Type B pancreatic cell (in vitro differentiated cells): ENCODE measurements at places on chromosomes 1 and 21.

DNA sequence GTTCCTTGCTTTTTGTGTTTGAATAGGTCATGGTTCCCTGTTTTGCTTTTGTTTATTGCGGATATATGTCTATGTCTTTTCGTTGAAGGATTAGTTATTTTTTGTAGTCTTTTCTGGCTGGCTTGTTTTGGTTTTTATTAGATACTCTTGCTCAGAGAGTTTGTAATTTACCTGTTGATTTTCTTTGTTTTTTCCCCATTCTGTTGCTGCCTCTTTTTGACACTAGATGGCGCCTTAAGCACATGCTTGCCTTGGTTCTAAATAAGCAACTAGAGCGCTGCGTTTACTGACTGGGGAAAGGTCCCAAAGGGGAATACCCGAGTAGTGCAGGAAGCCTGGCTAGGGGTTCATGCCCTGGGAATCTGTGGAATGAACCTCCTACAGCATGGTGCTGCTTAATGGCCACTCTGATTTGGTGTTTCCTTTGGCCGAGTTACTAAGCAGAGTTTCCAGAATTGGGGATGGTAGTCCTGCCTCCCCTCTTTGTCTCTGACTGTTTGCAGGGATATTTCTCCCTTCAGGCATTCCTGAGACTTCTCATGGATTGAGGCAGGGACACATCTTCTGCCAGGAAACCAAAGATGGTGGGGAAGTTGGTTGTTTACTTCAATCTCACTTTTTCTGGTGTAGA is 143.2 kb downstream of the PTPRU start:
- peak; percentile 27 for DNase-seq

DNA sequence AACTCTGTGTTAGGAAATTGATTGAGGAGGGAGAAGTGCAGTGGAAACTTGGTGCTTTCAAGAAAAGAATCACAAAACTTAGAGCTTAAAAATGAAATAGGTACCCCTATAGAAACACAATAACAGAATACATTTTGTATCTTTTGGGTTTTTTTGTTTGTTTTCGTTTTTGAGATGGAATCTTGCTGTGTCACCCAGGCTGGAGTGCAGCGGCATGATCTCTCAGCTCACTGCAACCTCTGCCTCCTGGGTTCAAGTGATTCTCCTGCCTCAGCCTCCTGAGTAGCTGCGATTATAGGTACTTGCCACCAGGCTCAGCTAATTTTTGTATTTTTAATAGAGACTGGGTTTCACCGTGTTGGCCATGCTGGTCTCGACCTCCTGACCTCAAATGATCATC is 51.5 kb upstream of the RAVER2 start:
- DNase-seq = no peak

DNA sequence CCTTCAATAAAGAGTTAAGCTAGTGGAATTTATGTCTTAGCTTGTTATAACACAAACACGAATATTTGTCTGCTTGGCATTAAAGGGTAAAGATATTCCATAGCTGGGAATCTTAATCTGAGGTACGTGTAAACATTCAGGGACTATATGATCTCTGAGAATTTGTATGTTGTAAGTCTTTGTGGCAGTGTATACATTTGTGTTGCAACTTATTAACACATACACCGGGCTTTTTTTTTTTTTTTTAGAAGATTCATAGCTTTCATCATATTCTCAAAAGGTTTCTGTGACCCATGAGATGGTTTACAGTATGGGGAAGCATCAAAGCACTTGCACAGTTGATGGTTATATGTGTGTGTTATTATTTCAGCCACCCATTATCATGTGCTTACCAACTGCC is 3.0 kb downstream of the GGPS1 start:
- DNase-seq = no peak

DNA sequence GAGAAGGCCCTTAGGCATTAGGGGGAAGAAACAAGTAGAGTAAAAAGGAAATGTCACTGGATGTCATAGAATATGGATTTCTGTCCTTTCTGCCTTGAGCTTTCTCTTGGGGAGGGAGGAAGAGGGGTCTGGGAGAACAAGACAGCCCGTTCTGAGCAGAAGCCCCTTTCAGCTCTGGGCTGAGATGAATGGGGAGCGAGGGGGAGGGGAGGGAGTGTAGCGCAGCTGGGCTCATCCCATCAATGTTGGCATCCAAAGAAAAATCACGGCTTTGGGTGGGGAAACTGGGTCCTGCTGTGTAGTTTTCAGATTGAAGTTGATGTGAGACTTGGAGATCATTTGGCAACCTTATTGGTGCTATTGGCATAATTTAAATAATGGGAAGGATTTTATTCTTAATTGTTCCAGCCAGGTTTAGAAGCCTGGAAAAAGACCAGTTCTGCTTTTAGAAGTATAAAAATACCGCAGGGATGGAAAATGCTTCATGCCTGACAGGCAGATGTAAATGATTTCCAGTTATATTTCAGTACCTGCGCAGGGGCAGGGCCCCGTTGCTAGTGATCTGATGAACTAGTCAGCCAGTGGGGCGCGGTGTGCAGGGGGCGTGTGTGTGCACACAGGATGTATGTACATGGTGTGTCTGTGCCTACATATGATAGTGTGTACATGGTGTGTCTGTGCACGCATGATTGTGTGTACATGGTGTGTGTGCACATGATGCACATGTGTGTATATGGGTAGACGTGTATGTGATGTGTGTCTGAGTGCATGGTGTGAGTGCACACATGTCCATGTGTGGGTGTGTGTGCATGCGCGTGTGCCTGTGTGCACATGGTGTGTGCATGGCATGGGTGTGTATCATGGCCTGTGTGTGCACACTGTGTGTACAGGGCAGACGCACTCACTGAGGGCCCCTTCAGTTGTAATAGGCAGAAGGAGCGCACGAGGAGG is 36.0 kb downstream of the ABCG1 start:
- no peak for DNase-seq

DNA sequence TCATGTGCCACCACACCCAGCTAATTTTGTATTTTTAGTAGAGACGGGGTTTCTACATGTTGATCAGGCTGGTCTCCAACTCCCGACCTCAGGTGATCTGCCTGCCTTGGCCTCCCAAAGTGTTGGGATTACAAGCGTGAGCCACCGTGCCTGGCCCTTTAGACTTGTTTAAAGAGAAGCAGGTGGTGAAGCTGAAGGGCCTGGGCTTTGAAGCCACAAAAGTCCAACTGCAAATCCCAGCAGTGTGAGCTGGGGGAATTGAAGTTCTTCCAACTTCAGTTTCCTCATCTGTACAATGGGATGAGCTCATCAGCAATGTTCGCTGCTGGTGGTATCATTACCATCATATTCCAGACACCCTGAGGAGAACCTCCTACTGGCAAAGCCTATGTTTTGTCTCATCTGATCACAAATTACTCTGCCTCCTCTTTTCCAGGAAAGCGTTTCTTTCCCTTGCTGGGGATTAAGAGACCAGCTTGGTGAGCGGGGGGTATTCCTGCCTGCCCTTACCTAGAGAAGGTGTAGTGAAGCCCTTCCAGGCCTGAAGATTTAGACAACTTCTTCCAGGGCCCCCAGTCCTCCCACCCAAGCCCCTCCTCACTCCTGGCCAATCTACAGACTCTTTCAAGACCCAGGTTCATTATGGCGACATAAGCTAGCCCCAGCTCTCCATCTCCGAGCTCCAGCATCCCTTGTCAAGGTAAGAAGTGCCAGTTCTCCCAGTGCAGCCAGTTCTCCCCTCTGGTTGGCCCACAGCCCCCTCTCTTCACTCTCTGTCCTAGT is 2.4 kb upstream of the SHISA4 start:
- DNase-seq = no peak

DNA sequence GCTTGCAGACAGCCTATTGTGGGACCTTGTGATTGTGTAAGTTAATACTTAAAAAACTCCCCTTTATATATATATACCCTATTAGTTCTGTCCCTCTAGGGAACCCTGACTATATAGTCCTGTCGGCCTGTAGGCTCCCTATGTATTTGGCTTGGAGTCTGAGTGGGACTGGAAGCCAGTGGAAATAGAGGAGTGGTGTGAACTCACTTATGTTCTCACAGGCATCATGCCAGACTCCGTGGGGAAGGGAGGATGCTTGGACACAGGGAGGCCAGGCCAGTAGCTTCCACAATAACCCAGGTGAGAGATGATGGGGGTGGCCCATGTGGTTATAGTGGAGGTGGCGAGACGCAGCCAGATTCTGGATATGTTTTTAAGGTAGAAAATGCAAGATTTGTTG is 136.7 kb upstream of the SYT6 start:
- DNase-seq = no peak

DNA sequence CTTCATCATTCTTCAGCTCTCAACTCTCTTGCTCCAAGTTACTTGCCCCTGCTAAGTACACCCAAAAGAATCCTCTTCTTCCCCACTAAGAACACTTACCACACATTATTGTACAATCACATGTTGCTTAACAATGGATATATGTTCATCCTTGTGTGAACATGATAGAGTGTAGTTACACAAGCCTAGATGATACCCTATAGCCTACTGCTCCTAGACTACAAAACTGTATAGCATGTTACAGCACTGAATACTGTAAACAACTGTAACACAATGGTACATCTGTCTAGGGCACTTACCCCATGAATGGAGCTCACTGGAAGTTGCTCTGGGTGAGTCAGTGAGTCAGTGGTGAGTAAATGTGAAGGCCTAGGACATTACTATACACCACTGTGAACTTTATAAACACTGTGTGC is 77.4 kb downstream of the RERE start:
- no peak for DNase-seq

DNA sequence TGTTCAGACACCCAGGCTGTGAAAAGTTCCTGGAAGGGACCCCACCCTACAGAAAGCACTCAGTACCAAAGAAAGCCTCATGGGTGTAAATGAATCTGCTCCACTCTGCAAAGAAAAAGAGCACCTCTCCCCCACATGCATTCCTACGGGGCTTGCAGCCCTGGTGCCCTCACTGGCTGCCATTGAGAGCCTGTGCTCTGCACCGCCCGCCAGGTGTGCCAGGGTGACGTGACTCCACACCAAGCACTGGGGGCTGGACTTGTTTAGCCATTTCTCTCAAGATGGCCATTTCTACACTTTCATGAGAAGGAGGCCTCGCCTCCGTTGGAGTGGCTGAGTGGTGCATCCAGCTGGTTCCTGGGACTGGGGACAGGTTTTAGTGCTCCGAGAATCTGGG is 380.5 kb upstream of the VAMP3 start:
- peak; percentile 53 for DNase-seq

DNA sequence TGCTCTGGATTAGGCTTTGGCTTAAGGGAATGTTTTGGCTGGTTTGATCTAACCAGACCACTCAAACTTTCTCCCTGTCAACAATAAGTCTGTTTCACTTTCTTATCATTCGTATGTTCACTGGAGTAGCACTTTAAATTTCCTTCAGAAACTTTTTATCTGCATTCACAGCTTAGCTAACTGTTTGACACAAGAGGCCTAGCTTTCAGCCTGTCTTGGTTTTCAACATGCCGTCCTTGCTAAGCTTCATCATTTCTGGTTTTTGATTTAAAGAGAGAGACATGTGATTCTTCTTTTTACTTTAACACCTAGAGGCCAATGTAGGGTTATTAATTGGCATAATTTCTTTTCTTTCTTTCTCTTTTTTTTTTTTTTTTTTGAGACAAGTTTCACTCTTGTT is 14.9 kb upstream of the CYB5R1 start:
- no peak for DNase-seq

DNA sequence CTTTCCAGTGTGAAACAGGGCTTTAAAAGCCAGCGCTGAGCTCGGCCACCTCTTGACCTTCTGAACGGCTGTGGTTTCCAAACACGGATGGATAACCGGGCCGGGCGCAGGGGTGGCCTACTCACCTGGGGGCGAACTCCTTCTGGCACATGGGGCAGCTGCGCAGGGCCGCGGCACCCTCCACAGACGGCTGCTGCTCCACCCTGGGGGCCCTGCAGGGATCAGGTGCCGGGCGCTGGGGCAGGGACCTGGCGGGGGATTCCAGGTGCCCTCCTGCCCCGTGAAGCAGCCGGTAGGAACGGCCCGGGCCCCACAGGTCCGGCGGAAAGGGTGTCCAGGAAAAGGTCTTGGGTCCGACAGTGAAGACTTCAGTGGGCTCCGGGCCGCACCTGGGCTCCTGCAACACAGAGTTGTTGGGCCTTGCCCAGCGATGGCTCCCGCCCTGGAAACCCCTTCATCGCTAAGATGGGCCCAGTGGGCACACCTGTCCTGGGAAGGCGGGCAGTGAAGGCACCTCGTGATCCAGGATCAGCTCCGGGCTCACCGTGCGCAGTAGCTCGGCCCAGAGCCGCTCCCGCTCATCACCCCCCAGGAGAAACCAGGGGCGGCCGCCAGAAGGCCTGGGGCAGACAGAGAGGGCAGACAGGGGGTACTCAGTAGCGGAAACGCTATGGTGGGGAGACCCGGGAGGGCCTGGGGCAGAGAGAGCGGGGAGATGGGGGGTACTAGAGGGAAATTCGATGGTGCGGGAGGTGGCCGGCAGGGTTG is 874 bp downstream of the FAAP20 start:
- no peak for DNase-seq

- DNase-seq = no peak
These were observed 128.9 kb downstream of the HIVEP3 start for GRCh38 chr1:41789661-41790330.

- no peak for DNase-seq
These were observed 137.4 kb upstream of the USP25 start for GRCh38 chr21:15592271-15592860.

- no peak for DNase-seq
These were observed 220.3 kb downstream of the PLPP3 start for GRCh38 chr1:56359056-56359455.

DNA sequence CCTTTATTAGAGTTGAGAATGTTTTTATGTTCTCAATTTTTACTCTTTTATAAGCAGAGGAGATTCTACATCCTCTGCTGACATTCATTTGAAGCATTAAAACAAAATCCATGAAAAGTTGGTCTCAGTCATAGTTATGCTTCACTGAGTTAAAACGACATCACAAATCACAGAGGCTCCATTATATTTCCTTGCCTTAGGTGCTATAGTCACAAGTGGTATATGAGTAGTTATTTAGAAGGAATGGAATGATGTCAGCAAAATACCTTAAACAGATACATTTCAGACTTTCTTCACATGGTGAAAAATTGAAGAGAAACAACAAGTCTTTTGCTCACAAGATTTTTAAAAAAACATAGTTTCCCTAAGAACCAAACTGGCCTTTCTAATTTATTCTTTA is 11.7 kb upstream of the METTL13 start:
- DNase-seq = no peak

DNA sequence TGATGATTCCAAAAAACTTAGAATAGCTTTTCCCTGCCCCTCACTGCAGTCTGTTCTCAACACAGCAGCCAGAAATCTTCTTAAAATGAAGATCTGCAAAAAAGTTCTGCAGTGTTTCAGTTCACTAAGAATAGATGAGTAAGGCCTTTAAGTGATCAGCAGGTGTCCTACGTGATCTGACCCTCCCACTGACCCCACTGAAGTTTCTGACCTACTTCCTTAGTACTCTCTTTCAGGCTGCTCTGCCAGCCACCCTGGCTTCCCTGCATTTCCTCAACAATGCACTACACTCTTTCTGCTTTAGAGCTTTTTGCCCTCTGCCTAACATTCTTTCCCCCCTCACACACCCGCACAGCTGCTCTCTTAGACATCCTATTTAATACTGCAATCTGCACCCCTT is 182.5 kb downstream of the AKT3 start:
- DNase-seq = no peak

GRCh38 chr1:63817152-63817667 is 43.4 kb downstream of the ROR1 start:
- no peak for DNase-seq
